ENCODE measurements at places on chromosomes 3 and 15. TPM values are rescaled to one million over a fixed set of nuclear protein-coding genes. Genes with fewer than 3 reads are reported as not detected.

GRCh38 chr3:76011121-76011520 lies 225.8 kb upstream of the ZNF717 start:
- DNase-seq: no peak

- peak; percentile 79 for DNase-seq
Measured at GRCh38 chr3:58271901-58272501, 34.0 kb upstream of the RPP14 start.

DNA sequence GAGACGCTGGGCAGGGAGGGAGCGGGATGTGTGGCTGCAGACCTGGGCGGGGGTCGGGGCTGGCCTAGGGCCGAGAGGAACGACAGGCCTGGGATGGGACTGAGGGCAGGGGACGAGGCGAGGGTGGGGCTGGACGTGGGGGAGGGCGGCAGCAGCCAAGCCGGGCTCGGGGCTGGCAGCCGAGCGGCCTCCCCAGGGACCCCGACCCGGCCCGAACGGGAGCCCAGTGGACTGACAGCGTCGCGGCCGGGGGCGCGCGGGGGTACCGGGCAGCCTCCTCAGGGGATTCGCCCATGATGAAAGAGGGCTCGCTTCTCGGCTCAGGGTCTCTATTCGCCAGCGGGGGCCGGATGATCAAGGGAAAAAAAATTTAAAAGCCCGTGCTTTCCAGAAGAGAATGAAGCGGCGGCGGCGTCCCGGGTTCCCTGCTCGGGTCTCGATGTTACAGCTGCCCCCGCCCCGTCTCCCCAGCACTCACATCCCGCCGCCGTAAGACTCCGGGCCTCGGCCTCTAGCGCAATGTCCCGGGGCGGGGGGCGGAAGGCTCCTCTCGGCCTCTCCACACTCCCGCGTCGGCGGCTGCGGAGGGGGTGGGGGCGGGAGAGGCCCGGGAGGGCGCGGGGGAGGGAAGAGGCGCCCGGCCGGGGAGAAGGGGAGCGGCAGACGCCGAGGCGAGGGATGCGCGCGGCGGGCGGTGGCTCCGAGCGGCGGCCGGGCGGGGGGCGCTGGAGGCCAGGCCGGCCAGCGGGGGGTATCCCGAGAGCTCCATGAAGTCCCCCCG lies 4.3 kb downstream of the PTH1R start:
- DNase-seq: peak; percentile 16

GRCh38 chr3:24713516-24713915 lies 218.9 kb upstream of the THRB start:
- DNase-seq: no peak

GRCh38 chr3:24060055-24060454 lies 115.0 kb downstream of the NR1D2 start:
- DNase-seq: peak; percentile 58

The UPK1B gene
- total RNA-seq: 0.32 TPM

GRCh38 chr15:99981839-99982658 lies 248.8 kb upstream of the LYSMD4 start:
- DNase-seq: no peak

DNA sequence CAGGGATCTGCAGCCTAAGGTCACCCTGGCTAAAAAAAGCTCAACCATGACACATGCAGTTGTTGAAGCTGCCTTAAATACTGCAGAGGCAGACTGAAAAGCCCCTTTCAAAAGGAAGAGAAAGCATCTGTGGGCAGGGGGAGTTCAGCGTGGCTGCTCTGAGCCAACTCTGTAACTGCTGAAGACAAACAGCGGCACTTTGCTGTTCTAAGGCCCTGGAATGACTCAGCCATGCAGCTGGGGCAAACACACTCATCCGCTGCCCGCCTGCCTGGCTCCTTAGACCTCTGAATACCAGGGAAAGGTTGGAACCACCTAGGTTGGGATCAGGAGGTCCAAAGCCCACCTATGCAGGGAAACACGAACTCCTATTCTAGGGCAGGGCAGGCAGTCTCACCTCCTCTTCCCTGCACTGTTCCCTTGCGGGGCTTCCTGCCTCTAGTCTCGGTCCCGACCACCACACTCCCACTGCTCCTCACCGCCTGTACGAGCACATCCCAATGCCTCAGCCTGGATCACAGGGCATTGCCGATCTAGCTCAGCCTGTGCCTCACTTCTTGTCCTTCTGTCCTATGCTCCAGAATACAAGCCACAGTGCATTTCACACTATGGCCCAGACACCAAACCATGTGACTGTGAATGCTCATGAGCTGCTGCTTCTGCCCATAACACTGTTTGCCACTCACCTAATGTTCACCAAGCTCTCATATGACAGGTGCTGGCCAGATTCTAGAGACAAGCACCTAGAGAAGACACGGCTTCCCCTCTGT lies 6.6 kb upstream of the MUSTN1 start:
- DNase-seq: no peak

The RARRES1 gene
- total RNA-seq: 6.4 TPM

- DNase-seq: no peak
Measured at GRCh38 chr3:115548611-115549010, 74.7 kb upstream of the GAP43 start.

DNA sequence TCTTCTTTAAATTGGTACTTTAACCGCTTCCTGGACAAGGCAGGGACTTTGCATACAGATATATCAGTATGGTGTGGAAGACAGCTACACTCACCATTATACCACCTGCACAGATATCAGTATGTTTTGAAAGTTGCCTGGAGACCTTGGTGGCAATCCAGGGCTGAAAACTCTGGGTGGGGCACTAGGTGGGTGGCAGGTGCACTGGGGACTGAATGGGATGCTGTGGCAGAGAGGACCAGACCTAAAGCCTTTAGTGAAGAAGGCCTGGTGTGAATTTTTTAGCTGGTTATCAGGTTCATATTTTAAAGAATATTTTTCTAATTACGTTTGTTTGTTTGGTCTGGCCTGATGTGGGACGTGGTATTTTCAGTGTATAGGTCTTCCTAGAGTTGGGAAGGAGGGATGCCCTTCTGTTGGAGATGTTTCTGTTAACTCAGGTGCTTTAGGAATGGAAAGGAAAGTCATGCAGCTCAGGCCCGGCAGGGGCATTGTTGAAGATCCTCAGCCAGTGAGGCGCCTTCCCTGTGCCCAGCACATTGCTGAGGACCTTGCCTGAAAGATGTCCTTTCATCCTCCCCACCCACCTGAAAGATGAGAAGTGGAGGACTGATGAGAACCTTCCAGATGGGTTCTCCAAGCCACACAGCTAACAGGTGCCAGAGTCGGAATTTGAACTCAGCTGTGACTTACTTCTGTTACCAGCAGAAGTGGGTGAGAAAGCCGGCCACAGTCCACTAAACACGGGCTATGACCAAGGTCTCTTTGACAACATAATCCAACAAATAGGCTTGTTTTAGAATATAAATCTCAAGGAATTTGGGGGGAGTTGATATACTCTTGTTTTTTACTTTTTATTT lies 77.3 kb downstream of the APBA2 start:
- DNase-seq: no peak

DNA sequence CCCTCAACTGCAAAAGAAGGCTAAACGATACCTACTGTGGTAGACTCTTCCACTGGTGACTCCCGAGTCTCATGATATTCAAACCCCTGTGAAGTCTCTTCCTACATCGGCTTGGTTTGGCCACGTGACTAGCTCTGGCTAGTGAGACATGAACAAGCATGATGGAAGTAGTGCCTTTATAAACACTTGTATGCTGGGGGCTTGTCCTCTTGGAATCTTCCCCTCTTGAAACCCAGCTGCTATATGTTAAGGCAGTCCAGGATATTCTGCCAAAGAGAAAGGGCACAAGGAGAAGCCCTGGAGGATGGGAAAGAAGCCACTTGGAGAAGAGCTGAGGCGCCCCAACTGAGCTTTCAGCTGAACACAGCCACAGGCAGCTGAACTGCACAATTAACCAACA lies 16.4 kb downstream of the RBP1 start:
- no peak for DNase-seq

The CKMT1A gene
- total RNA-seq: not detected

DNA sequence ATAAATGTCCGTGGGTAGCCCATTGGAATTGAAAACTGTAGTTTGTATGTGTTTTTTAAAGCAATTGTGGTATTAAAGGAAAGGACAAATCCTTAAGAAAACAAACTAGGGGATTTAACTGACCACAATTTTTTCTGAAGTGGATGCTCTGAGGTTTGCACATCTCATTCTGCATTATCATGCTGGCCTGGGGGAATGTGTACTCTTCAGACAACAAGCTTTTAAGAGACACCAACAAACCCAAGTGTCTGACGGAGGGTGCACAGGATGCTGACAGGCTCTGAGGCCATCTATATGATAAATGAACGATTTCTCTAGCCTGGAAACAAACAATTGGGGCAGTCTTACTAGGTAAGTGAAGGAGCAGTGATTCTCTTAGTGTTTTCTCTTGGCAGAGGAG lies 9.1 kb downstream of the LINS1 start:
- DNase-seq: peak; percentile 69

- DNase-seq: peak; percentile 66
Measured at GRCh38 chr15:36737430-36737891, 158.0 kb downstream of the CDIN1 start.

The ROBO1 gene
- 65.4 TPM for total RNA-seq

GRCh38 chr15:46709460-46710083 lies 1007.7 kb upstream of the SEMA6D start:
- no peak for DNase-seq

GRCh38 chr15:69996321-69997160 lies 101.2 kb downstream of the TLE3 start:
- no peak for DNase-seq

The GOLGA6L7 gene
- total RNA-seq: not detected

The PLXNB1 gene
- 35.0 TPM for total RNA-seq

- DNase-seq: no peak
Measured at GRCh38 chr3:193962986-193963685, 172.8 kb upstream of the HES1 start.

DNA sequence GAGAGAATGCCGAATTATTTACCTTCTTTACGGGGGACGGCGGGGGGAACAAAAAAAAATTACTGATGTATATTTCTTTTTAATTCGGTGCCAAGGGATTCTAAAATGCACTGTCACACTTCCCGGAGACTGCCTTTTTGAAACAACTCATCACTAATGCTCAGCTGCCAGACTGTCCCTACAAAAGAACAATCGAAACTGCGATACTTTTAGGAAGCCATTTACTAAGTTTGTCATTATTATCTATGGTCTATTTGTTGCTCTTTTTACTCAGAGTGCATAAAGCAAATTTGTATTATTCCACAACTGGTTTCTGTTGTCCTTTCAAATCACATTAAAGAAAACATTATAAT lies 60.8 kb downstream of the TM4SF4 start:
- peak; percentile 22 for DNase-seq

The TUSC7 gene
- total RNA-seq: not detected

GRCh38 chr15:40543631-40544294 lies 21.1 kb downstream of the CCDC32 start:
- DNase-seq: no peak

DNA sequence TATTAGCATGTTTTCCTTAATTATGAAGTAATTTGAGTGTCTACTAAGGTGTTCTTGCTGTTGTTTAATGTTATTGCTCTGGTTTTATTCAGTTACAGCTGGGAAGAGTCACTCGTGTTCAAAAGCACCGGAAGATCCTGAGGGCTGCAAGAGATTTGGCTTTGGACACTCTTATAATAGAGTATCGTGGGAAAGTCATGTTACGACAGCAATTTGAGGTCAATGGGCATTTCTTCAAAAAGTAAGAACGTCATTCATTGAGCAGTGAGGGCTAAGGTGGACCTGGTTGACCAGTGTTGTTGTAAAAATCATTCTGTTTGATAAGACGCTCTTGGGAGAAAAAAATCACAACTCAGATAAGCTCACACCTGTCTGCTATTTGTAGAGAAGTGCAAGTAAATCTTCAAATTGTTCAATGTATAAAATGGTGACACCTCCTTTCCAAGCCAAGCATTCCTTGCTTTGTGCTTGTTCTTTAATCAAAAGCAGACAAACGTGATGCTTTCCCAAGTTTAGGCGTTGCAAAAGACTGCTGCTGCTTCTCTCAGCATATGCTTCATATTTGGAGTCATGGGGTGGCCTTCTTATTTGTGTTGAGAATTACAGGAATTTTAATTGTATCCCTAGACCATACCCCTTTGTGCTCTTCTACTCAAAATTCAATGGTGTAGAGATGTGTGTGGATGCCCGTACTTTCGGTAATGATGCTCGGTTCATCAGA lies 44.2 kb downstream of the SETD5 start:
- no peak for DNase-seq

DNA sequence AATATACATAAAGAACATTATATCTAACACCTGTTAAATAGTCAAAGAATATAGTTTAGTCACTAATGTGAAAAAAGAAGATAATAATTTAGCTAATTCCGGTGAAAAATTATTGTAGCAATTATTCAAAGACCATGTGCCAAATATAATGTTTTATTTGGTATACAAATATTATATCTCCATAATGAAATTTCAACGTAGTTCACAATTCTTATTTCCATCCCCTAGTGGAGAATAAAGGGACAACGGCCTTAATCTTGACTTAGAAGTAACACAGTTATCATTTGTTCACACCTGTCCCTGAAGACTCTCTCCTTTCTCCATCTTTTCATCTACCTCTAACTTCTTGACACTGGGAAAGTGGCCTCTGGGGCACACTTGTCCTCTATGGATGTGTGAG lies 213.4 kb downstream of the ERC2 start:
- DNase-seq: no peak

DNA sequence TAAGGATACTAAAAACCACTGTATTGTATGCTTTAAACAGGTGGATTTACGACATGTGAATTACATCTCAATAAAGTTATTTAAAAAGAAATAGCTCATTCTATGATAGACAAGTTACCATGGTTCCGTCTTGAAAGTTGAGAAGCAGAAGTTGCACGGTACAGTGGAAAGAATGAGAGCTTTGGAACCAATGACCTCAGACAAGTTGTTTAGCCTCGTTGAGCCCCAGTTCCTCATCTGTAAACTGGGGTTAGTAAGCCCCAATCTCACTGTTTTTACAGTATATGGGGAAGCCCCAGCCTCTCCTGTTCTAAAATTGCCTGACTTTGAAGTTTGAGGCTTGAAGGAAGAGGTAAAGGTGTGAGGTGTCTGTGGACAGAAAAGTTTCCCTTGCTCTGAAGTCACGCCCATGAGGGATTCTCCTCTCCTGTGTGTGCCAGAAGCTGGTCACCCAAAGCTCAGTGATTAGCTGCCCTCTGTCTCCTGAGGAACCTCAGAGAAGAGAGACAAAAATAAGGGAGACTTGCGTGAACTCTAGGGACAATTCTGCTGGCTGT lies 10.0 kb downstream of the CRYGS start:
- DNase-seq: no peak

The FGF12 gene
- total RNA-seq: not detected

The ADGRG7 gene
- not detected for total RNA-seq

The FRMD4B gene
- under 0.01 TPM for total RNA-seq

The GABRB3 gene
- 2.2 TPM for total RNA-seq

DNA sequence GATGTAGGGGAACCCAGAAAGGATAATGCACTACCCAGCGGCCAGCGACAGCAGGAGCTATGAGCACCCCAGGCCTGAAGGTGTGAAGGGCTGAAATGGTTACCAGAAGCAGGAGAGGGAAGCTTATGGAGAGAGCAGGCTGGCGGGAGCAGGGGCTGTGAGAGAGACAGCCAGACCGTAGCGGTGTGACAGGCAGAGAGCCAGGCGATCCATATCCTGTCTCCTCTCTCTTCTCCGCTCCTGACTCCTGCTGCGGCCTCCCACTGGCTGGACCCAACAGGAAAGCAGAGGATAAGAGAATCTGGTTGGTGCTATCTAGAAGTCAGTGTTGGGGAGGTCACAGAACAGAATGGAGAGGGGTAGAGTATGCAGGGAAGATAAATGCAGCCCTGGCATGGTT lies 49.9 kb downstream of the BTD start:
- DNase-seq: no peak

The QTRT2 gene
- 22.9 TPM for total RNA-seq

The TM4SF4 gene
- total RNA-seq: not detected

- no peak for DNase-seq
Measured at GRCh38 chr15:71089801-71090200, 25.5 kb upstream of the THSD4 start.

The GPR149 gene
- total RNA-seq: not detected

Measured in fibroblast of villous mesenchyme (primary cell).